ENCODE measurements at places on chromosomes 5 and 9. TPM values are rescaled to one million over a fixed set of nuclear protein-coding genes. Genes with fewer than 3 reads are reported as not detected.

The BTNL9 gene
- total RNA-seq = 0.07 TPM

The VLDLR gene
- 31.4 TPM for total RNA-seq

The LTC4S gene
- total RNA-seq = not detected

The FAM151B gene
- 2.8 TPM for total RNA-seq

The DRD1 gene
- not detected for total RNA-seq

The OTP gene
- total RNA-seq = not detected

The NPR3 gene
- 6.1 TPM for total RNA-seq

The C5orf52 gene
- total RNA-seq = not detected

The SYK gene
- 28.4 TPM for total RNA-seq

The SMIM23 gene
- not detected for total RNA-seq
